Erythroblast (primary cell): ENCODE measurements at places on chromosomes 5 and 9.

DNA sequence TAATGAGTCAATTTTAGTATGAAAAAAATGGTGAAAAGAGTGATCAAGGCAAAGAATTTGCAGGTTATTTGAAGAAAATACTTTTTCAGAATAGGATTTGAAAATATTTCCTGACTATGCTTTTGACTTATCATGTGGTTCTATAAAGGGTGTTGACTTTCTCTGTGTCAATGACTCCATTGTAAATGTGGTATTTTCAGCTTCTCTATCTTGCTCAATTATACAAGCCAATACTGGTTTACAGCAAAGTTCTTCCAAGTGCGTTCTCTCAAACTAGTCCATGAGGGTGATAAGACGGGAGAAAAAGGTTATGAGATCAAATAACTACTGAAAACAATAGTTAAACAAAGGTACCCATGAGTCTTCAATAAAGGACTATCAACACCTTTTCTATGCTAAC, 21.7 kb downstream of the IL33 start:
- DNase-seq, result no peak

GRCh38 chr5:114335391-114335790, 26.5 kb upstream of the KCNN2 start:
- DNase-seq, result no peak

GRCh38 chr5:87183896-87184295, 83.8 kb upstream of the RASA1 start:
- no peak for DNase-seq

DNA sequence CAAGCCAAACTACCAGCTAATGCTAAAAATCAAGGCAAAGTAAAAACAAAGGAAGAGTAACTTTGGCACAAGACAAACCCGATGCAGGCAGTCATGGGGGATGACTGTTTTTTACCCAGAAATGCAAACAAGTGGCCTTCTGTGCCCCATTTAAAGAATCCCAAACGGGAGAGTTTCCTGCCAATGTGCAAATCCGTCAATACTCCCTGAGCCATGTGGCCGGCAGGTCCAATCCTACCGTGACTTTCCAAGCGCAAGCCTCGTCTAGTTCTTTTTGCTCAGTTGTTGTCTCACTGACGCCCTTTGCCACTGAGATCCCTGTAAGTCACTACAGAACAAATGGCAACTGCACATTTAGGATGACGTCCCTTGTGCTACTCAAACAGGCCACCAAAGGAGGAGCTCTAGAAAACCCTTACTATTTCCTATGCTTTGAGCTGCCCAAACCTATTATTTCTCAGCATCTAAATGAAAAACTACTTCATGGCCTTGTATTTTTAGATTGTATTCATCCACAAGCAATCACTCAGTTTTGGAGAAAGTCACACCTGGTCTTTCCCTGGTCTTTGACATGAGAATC, 43.4 kb downstream of the OTULIN start:
- no peak for DNase-seq

DNA sequence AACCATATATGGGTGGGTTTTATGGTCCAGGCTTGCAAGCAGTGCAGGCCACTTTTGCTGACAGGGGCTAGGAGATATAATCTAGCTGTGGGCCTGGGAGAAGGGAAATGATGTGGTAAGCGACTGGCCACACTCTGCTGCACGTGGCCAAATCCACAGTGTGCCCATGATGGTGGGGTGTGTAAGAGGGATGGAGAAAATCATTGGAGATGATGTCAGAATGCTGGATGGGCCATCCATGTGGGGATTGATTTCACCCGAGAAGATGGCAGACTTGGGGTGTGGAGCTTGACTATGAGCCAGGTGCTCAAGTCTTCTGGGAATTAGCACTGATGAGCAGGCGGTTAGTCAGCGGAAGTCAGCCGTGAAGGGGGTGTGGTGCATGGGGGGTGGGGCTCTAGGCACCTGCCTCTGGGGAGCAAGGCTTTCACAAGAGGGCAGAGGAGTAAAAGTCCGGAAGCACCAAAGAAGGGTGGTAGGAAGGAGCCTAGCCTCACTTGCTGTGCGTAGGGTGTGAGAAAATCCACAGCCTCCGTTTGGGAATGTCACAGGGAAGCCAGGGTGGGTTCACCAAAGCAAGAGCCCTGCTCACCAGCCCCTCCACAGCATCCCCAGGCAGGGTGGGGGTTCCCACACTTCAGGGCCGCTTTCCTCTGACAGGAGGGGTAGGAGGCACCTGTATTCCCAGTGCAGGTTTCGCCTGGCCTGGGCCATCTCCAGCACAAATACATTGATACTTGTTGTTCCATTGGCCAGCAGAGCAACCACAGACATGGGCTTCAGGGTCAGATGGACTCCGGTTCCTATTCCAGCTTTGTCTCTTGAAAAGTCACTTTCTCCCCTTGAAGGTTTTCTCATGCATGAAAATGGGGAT, 44.5 kb upstream of the ANGPTL2 start:
- DNase-seq, result no peak

GRCh38 chr9:116251366-116251765, 97.8 kb downstream of the PAPPA start:
- DNase-seq, result no peak

DNA sequence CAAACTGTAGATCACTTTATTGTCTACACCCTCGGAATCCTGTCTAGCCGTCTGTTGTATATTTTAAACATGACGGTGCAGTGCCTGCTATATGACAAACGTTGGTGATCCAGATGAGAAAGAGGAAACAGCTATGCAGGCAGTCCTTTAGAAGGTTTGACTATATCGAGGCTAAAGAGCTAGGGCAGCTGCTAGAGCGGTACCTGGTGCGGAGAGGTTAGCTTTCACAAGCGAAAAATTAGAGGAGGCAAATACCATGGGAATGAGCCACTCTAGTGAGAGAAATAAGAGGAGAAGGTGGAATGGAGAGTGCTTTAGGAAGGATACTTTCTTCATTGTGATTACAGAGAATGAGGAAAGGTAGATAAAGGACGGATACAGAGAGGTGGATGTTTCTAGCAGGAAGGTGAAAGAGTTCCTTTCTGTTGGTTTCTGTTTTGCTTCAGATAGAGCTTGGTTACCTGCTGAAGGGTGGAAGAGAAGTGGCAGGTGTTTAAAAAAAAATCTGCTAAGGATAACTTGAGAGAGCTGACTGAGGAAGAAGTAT, 959 bp upstream of the FBXL17 start:
- DNase-seq, result no peak

DNA sequence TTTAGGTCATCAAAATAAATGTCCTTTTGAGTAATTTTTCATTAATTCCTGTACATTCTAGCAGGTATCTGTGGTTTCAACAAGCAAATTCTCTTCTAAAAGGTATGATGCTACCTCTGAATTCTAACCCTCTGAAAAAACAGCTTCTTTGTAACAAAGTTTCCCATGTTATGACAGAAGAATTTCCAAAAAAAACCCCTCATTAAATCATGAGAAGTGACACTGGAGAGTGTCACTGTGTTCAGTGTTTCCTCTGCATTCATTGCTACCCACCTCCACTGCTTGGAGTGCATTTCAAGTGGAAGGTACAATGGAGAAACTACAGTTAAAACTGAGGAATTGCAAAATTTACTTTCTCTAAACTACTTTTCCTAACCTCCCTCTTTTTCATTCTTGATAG, 10.1 kb downstream of the CDKN2A start:
- no peak for DNase-seq

DNA sequence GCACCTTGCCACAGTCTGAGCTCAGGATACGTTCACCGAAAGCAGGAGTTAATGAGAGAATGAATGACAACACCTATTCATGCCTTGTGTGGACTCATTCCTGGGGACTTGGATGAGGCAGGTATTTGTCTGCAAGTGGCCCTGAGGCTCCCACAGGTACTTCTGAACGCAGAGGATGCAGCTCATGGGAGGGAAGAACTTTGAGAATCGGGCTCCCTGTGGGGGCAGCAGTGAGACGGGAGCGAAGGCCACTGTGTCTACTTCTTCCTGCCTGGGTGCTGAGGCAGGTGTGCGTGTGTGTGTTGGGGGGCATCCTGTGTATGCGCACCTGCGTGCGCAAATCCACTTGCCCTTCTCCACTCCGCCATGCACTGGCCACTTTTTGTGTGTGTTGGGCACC, 42.2 kb downstream of the PTPN3 start:
- DNase-seq, result no peak

- peak; percentile 22 for DNase-seq
These were observed 13.8 kb upstream of the PLEKHG4B start for GRCh38 chr5:77957-78804.

GRCh38 chr9:112120439-112120925, 54.6 kb downstream of the SUSD1 start:
- no peak for DNase-seq

GRCh38 chr5:79872291-79872690, 118.8 kb downstream of the MTX3 start:
- DNase-seq, result no peak

DNA sequence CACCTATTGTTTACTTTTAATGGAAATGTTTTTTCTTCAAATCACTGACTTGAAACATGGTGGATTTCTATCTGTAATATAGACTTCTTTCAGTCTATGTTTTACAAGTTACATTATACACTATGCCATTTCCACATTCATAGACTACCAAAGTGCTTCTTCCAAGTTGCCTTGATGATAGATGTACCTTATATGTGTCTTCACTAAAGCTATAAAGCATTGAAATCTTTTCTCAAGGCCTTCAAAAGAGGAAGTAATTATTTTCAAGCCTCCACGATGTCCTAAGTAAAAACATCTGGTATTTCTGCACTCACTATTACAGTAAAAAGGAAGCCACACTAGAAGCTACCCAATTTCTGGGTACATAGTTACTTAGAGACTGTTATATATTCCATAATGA, 113.3 kb downstream of the FGF10 start:
- DNase-seq, result no peak

DNA sequence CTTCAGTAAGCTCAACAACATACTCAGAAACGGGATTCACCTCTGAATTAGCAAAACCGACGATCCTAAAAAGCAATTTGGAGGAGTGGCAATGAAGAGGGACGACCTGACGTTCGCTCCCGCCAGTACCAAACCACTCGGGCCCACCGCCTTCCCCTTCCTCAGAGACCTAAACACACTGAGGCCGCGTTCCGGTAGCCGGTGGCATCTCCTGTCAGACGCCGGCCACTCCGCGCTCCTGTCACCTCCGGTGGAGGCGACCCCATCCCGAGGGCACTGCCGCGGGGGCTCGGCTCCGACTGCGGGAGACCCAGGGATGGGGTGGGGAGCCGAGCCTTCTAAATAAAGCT, 617 bp downstream of the PPP6C start:
- peak; percentile 75 for DNase-seq
